ENCODE measurements at places on chromosomes 5 and 9. TPM values are rescaled to one million over a fixed set of nuclear protein-coding genes. Genes with fewer than 3 reads are reported as not detected.

DNA sequence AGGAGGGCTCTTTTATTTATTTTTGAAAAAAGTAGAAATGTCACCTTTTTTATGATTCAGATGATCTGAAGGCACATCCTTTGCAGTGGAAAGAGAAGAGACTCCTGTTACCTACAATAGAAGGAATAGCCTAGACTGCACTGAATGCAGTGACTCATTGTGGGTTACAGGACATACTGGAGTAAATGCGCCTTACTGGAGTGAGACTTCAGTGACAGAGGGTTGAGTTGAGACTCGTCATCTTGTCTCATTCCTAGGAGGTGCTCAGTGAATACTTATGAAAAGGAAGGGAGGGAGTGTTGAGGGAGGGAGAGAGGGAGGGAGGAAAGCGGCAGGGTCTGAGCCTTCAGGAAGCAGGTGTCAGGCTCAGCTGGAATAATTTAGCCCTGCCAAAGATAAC lies 25.2 kb downstream of the ANKRA2 start:
- peak; percentile 13 for ATAC-seq

GRCh38 chr9:72297516-72297915 lies 67.5 kb downstream of the ZFAND5 start:
- no peak for ATAC-seq

GRCh38 chr5:145316282-145316681 lies 518.9 kb downstream of the PRELID2 start:
- no peak for ATAC-seq

DNA sequence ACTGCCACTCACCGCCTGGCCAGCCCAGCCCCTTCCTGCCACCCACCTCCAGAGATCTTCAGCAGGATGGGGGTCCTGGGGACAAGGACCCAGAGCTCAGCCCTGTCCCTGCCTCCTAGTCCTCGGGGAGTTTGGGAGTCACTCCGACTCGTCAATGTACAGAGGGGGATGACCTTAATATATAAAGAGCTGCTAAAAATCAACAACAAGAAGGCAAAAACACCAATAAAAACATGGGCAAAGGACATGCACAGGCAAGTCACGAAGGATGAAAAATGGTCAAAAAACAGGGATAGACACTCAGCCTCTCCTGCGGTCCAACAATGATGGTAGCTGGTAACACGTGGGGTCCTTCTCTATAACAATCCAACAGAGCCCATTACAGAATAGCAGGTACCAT lies 4.7 kb upstream of the ASB6 start:
- ATAC-seq: no peak

GRCh38 chr5:89411891-89412290 lies 528.9 kb upstream of the MEF2C start:
- no peak for ATAC-seq

GRCh38 chr9:127177231-127177630 lies 54.8 kb upstream of the ANGPTL2 start:
- no peak for ATAC-seq

GRCh38 chr5:140182803-140183367 lies 7.9 kb downstream of the CYSTM1 start:
- peak; percentile 78 for ATAC-seq

- no peak for ATAC-seq
Measured at GRCh38 chr5:146527785-146528184, 11.8 kb upstream of the GPR151 start.

DNA sequence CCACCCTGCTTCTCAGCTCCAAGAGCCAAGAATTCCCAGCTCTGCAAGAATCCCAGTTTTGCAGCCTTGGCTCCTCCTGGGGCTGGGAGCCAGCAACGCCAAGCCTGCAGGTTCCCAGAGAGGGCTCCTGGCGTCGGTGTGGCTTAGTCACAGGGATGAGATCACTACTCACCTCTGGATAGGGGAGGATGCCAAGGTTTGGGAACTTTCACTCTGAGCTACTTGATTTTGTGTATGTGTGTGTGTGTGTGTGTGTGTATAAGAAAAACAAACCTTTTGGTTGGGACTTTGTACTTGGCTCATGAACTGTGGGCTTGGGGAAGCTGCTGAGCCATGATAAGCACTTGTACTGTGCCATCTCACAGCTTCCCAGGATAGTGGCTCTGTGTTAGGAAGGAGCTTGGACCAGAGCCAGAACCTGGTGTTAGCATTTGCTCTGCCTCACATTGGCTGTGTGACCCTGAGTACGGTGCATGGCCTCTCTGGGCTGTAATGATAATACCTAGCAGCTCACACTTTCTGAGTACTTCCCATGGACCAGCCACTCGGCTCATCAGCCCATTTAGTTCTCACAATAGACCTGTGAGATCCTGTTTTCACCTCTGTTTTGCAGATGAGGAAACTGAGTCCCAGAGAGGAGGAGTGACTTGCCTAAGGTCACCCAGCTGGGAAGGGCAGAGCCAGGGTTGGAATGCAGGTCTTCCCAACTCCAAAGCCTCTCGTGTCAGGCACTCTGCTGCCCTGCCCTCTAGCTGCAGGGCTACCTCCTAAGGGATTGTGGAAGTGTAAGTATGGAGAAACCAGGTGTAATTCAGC lies 41.4 kb upstream of the DAB2IP start:
- ATAC-seq: no peak

DNA sequence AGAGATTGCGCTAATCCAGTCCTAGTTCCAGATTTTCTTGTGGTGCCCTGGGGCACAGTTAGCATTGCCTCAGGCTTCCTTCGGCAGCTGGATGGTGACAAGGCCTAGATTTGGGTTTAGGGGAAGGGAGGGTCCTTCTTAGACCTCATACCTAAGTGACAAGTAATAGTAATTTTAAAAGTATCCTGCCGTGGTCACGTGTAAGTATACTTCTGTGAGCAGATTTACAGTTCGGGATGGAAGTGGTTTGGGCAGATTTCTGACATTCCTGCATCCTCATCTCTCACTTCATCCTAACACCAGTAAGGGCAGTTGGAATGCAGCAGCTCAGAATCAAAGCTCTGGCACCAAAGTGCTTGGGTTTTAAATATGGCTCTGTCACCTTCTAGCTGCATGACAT lies 71.6 kb downstream of the LRRC70 start:
- ATAC-seq: peak; percentile 15

DNA sequence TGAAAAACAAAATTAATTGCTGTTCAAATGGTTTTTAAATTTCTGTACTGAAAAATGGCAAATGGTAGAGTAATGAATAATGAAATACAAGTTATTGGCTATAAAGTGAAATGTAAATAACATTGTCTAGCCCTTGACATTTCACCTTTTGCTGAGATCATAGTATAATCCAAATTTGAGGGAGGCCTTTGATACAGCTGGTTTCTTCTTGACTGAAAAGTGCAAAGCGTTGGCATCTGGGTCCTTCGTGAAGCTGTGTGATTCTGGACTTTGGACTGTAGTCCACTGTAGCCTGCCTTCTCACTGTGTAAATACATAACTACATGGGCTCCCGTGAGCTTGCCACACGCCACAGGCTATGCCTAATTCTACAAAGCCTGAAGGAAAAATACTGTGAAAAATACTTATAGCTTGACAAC lies 52.3 kb downstream of the ARHGEF28 start:
- ATAC-seq: no peak

GRCh38 chr5:135037519-135038204 lies 3.6 kb upstream of the PITX1 start:
- no peak for ATAC-seq

- ATAC-seq: no peak
Measured at GRCh38 chr5:42791151-42791550, 20.5 kb downstream of the SELENOP start.

- ATAC-seq: no peak
Measured at GRCh38 chr5:165126598-165126997, 1621.2 kb downstream of the MAT2B start.

GRCh38 chr9:108282872-108283271 lies 572.9 kb downstream of the ACTL7B start:
- no peak for ATAC-seq

DNA sequence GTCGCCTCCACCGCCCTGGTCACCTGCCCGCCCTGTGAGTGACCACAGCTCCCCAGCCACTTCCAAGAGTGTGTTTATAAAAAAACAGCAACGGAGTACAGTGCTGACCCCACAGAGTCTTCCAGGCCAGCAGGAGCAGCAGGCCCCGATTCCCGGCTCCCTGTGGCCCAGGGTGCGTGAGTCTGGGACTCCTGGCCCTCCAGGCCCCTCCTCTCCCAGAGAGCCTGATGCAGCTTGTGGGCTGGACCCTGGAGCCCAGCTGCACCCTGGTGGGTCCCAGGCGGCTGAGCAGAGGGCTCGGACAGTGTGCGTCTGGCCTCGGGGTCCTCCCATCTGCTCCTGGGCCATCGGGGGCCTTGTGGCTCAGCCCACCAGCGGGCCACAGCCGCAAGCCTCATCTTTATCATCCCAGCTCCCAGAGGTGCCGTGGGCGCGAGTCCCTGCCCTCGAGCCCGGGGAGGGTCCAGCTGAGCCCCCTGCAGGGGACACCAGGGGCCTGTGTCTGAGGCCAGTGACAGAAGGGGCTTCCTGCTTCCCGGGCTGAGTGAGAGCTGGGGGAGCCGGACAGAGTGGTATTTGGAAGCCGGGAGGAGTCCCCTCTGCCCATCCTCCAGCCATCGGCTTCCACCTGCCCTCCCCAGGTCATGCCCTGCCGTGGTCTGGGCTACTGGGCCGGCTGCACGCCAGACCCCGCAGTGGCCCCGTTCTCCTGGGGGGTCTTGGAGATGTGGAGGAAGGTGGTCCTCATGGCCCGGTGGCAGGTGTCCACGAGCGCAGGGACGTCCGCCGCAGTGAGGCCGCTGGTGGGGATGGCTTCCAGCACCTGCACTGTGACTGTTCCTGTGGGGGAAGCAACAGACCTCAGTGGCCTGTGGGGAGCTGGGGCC lies 10.6 kb downstream of the EGFL7 start:
- ATAC-seq: peak; percentile 15

GRCh38 chr5:111233052-111233374 lies 8.8 kb downstream of the CAMK4 start:
- ATAC-seq: no peak

PCDHB5 gene
- 0.42 TPM for total RNA-seq

SPINK4 gene
- total RNA-seq: not detected

SLC2A8 gene
- total RNA-seq: 11.8 TPM

TAF11L8 gene
- not detected for total RNA-seq

GAS1 gene
- 6.5 TPM for total RNA-seq

ADAMTS2 gene
- 0.86 TPM for total RNA-seq

DRD1 gene
- 18.5 TPM for total RNA-seq

PCDHA12 gene
- total RNA-seq: 20.0 TPM
